ENCODE measurements at places on chromosomes 3 and 15.

DNA sequence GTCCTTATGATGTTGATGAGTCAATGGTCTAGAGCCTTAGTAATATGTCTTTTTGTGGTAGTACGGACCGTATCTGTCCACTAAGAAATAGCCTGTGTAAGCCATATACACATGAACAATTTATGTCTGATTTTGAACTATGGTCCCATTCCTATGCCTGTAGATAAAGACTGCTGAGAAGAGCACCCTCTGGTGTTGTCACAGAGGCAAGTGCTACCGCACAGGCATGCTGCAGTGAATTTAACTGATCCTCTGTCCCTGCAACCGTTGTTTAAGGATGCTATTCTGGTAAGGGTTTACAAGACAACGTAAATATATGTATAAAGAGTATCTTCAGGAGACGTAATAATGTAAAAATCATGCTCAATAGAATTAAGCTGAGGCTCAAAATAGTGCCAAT lies 170.7 kb downstream of the UBE3A start:
- DNase-seq = no peak

DNA sequence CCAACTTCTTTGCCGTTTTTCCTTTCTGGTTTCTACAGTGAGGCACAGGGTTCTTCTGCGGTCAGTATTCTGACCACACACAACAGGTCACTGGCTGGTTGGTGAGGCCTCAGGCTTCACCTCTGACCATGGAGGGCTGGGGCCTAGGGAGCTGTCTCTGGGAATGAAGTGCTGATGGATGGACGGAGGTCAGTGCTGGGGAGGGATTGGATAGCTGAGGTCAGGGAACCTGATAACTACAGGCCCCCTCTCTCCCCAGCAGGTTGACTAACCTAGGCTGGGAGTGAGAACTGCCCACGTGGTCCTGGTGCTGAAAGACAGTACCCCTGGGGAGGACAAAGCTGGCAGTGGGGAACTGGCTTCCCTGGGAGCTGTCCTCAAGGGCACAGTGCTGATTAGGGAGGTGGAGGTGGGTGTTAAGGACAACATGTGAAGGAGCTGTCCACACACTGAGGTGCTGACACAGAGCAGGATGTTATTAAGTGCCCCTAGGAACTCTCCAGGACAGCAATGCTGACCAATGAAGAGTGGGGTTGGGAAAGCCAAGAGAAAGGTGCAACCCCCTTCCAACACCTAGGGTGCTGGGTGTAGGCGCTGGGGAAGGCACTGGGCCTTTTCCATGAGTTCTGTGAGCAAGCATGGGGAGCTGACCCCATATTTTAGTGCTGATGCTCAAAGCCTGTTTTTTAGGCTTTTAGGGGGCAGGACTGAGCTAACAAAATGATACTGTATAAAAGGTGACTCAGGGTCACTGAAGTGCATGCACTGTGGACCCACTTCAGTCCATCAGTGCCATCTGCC lies 45.2 kb downstream of the ATP2B2 start:
- peak; percentile 69 for DNase-seq

DNA sequence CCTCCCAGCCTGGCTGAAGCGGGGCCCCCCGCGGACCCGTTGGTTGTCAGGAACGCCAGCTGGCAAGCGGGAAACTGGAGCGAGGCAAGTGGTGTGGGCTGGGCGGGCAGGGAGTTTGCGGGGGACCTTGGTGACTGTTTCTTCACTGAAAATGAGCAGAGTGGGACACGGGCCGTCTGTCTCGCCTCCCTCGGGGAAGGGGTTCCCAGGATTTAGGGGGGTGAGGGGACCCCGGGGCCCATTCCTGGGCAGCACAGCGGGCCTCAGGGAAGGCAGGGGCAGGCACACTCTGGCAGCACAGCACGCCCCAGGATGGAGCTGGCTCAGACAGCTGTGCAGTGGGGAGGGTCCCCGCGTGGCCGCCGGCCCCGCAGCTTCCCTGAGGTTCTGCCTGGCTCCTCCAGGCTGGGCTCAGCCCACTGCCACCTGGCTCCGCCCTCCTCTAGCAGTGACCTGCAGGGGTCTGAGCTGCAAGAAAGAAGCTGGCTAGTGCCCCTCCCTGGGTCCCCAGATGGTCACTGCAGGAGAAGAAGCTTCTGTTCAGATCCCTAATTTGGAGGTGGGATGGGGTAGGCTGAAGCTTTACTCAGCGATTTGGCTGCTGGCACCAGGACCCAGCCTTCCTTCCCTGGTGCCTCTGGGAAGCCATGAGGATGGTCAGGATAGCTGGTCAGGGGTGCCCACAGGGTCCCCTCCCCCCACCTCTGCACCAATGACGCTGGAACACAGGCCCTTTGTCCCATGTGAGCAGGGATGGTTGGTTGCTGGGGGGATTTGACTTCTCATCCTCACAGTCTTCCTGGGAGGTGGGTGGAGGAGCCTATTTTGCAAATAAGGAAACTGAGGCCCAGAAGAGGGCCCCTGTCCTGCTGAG lies 90.4 kb downstream of the TBC1D2B start:
- no peak for DNase-seq

DNA sequence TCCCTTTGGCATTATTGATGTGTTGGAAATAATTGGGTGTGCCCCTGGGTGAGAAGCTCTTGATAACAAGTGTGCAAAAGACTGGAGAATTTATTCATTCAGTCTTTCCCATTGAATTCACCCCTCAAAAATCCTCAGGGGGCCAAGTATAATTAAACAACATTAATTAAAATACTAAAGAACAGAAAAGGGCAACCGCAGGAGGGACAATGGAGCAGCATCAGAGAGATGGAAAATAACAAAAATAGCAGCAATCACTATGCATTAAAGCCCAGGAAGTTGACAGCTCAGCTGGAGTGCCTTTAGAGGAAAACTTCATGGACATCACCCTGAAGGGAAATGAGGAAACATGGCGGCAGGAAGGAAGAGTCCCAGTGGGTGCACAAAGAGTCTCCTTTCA lies 227.6 kb downstream of the MINAR1 start:
- DNase-seq = no peak

DNA sequence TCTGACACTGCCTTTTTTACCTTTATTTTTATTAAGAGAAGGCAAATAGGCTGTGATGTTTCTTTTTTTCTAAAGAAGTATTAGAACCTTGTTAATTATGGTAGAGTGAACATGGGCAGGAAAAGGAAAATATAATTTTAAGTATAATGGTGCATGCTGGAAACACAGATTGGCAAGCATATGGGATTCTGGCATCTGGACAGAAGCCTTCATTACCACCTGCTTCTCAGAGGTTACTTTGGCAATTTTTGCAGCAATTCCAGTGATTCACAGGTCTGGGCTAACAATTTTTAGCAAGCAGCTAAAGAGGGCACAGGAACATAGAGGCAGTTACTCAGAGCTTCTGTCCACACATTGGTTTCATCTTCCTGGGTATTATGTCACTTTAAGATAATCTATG lies 258.3 kb downstream of the DIPK2A start:
- DNase-seq = no peak

- no peak for DNase-seq
Measured at GRCh38 chr15:91468871-91469580, 369.0 kb downstream of the SV2B start.

DNA sequence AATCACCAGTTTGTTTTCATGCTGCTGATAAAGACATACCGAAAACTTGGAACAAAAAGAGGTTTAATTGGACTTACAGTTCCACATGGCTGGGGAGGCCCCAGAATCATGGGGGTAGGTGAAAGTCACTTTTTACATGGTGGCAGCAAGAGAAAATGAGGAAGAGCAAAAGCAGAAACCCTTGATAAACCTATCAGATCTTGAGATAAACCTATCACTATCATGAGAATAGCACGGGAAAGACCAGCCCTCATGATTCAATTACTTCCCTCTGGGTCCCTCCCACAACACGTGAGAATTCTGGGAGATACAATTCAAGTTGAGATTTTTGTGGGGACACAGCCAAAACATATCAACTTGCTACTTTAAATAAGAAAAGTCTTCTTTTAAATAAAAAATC lies 28.9 kb downstream of the CD200R1L start:
- DNase-seq = no peak

DNA sequence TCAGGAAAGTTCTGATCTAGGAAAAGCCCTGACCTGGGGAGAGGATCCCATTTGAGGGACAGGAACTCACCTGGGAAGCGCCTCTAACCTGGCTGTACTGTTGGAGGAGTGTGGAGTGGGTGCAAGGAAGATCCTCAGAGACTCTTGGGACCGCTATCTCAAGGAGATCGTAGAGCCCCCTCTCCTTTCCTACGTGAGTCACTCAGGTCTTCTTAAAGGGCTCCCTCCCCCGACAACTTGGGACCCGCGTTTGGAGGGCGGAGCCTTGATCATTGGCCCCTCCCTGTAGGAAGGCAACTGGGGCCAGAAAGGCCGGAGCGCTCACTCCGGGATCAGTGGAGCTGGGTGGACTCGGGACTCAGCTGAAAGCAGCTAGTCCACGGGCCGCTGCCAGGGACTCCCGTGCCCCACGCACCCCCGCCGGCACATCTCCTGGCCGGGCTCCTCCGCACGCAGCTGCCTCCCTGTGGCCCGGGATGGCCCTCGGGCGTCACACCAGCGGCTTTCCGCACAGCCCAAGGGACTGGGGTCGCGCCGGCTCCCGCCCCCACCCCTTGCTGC lies 520 bp downstream of the SLC26A6 start:
- no peak for DNase-seq

GRCh38 chr3:144242747-144243146 lies 271.1 kb downstream of the DIPK2A start:
- no peak for DNase-seq

- no peak for DNase-seq
Measured at GRCh38 chr3:79497447-79498111, 270.2 kb downstream of the ROBO1 start.

GRCh38 chr3:48086705-48087104 lies 70.5 kb upstream of the MAP4 start:
- DNase-seq = no peak

DNA sequence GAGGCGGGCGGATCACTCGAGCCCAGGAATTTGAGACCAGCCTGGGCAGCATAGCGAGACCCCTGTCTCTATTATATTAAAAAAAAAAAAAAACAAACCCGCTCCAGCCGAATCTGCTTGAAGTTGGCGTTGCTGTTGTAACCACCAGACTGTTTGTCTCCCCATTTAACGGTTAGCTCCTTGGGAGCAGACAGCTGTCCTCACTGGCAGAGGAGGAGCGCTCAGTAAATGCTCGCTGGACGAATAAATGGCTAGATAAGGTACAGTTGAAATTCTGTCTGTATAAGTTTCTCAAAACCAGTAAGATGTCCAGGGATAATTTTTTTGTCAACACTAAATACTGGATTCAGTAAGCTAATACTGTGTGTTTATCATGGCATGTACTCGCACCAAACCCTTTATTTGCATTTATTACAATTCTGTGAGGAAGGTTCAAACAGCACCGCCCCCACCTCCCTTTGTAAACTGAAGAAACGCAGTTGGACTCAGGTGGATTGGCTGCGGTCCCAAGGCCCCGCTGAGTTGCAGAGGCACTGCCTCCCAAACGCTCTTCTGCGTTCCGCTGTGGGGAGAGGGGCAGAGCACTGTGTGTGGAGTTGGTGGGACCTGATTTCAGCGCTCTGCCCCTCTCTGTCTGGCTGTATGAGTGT lies 1.1 kb downstream of the RCCD1 start:
- no peak for DNase-seq

DNA sequence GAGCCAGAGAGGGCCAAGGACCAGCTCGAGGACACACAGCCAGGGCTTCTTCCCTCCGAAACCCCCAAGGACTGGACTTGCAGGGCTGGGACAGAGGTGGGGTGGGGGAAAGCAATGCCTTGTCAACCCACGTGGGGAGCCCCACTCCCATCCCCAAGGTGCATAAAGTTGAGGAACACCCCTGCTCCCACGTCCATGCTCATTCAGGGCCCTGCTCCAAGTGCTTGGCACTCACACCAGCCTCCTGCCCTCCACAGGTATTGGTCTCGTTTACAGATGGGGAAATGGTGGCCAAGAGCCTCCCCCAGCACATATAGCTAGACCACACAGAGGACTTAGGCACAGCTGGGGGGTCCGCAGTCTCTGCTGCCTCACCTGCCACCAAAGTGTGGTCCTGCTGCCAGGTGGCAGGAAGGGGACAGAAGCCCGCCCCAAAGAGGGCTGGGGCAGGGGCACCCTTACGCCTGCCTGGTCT lies 50.5 kb upstream of the CSPG4 start:
- no peak for DNase-seq

- DNase-seq = no peak
Measured at GRCh38 chr3:30324587-30324986, 281.8 kb upstream of the TGFBR2 start.

DNA sequence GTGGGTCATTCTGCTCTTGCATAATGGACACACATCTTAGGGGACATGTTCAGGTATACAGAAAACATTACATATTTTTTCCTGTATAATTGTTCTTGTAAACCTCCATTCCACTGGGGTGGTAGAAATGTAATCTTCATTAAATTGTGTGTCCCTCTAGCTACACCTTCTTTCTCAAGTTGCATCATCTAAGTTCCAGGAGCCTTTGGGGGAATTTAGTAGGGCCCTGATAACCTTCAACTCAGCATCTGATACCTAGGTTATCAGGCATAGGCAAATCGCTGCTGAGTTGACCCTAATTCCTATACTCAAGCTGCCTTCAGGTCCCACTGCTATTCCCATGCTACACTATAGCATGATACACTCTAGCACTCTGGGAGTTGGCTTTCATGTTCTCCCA lies 19.1 kb upstream of the CLASP2 start:
- DNase-seq = no peak

- DNase-seq = no peak
Measured at GRCh38 chr3:123638936-123639689, 54.3 kb upstream of the HACD2 start.

GRCh38 chr3:146530609-146531008 lies 13.8 kb downstream of the PLSCR1 start:
- no peak for DNase-seq

GRCh38 chr15:60473135-60473534 lies 5.8 kb downstream of the ICE2 start:
- DNase-seq = no peak

DNA sequence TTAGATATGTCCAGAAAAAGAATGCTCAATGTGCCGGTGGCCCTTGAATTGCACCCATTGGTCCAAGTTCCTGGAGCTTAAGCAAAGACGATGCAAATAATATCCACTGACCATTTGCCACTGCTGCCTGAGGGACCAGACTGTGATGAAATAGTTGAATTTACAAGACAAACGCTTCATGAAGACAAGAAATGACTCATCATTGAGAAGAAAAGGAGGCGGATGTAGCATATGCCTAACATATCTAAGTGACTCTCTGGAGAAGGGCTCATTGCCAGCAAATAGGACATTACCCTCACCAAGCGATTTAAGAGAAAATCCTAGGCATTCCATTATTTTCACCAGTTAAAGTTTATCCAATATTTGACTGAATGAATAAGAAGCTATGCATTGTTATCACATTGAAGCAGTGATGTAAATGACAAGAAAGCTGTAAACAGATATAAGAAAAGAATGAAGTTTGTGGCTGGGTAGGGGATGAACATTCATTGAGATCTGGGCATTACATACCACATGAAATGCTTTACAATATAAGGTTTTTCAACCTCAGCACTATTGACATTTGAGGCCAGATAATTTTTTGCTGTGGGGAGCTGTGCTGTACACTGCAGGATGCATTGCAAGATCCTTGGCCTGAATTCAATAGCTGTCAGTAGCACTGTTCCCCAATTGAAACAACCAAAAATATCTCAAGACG lies 48.9 kb upstream of the CPNE4 start:
- peak; percentile 59 for DNase-seq

GRCh38 chr3:31409866-31410265 lies 122.9 kb upstream of the STT3B start:
- no peak for DNase-seq

- no peak for DNase-seq
Measured at GRCh38 chr3:46080969-46081345, 53.7 kb upstream of the XCR1 start.
